Naive thymus-derived CD4-positive, alpha-beta T cell (primary cell): ENCODE measurements at places on chromosomes 3 and 15.
A peak's percentile ranks its signal among the peaks of the same experiment; 100 is the strongest.

- DNase-seq, result no peak
Observed at GRCh38 chr3:182413682-182414081, 379.6 kb upstream of the ATP11B start.

DNA sequence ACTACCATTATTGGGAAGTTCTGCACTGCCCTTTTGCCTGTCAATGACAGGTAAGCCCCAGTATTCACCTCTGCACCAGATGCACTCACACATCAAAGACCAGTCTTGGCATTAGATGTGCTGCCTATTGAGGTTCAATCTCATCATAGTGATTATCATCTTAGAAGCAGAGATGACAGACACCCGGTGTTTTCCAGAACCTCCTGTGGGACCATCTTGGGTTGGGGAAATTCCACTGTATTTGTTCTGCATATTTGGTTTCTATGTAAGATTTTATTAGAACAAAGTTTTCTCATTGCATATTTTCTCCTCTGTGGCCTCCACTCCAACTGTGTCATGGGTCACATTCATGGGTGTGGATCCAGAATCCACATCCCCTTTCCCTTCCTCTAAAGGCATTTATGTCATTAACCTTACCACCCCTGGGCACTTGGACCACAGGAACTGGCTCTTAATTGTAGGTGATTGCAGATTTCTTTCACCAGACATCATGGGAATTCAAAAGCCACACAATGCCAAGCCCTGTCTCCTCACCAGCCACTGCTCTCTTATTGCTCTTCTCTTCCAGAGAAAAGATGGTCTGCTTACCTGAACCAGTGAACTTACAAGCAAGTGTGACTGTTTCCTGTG is 31.2 kb downstream of the PLA1A start:
- no peak for DNase-seq

DNA sequence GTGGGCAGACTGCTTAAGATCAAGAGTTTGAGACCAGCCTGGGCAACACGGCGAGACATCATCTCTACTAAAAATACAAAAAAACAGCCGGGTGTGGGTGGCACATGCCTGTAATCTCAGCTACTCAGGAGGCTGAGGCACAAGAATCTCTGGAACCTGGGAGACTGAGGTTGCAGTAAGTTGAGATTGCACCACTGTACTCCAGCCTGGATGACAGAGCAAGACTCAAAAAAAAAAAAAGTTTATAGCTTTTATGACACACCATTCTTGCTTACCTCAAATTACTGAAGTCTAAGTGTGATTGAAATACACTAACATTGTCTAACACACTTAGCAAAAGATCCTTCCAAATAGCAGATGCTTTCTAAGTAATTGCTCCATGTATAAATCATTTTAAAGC is 207.6 kb downstream of the STAG1 start:
- no peak for DNase-seq

DNA sequence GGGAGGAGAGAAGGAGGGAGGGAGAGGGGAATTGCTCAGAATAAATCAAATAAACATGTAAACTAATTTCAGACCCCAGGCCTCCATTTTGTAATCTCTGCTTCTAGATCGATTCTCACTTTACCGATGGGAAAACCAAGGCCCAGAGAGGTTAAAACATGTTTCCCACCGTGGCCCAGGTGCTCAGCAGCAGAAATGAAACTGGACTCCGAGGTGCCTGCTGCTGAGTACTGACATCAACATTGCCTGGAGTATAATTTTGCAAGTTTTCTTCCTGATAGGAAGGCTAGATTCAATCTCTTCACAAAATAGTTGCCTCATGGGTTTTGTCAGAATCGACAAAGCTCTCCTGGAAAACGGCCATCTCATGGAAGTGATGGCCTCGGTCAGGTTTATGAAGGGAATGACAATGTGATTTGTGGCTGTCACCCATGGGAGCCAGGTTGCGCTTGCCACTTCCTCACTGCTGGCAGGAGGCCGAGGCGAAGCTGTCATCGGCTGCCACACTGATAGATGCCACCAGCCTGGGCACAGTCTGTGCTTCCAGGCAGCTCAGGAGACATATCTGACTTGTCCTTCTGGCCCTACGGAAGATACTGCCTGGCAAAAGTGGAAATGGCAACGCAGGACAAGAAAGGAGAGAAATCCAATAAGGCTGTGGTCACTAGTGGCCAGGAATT is 133.1 kb upstream of the LRRN1 start:
- no peak for DNase-seq

- DNase-seq, result no peak
Observed at GRCh38 chr3:113468539-113468938, 27.2 kb upstream of the CFAP44 start.

DNA sequence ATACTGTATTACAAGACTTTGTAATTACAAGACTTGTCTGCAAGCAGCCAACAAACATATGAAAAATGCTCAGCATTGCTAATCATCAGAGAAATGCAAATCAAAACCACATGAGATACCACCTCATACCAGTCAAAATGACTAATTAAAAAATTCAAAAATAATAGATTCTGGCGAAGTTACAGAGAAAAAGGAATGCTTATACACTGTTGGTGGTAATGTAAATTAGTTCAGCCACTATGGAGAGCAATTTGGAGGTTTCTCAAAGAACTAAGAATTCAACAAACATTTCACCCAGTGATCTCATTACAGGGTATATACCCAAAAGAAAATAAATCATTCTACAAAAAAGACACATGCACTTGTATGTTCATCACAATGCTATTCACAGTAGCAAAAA is 617.5 kb upstream of the CCDC54 start:
- DNase-seq, result no peak

- no peak for DNase-seq
Observed at GRCh38 chr3:159839561-159840379, 148.9 kb upstream of the IL12A start.

- DNase-seq, result no peak
Observed at GRCh38 chr15:57297630-57298029, 78.7 kb upstream of the CGNL1 start.

DNA sequence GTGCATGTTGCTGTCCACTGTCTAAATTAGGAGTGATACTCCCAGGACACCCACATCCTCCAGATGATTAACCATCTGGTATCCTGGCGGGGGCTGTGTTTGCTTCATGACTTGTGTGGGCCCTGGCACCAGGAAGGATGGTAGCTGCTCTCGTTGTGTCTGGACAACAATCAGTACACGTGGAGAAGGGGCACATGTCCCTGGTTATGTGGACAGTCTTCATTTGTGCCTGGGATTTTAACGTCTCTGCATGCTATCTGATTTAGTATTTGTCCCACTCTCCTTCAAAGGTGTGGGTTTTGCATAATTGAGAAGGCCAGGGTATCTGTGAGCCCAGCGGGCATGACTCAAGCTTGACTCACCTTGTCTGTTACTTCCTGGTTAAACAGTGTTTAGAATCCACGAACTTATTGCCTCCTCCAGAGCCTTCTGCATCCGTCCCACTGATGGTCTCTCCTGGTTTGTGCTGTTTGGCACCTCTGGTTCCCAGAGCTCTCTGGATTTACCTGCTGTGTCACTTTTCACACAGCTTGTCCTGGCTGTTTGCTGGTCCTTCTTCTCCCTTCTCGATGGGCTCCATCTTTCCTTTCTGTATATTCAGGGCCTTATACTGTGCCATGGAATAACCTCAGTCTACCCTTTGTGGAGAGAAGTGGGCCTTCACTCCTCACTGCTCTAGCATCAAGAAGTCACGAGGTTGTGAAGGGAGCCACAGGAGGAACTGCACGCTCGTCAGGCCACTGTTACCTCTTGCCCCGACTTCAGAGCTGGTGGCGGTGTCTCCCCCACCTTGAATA is 32.5 kb downstream of the ARNT2 start:
- DNase-seq, result no peak

DNA sequence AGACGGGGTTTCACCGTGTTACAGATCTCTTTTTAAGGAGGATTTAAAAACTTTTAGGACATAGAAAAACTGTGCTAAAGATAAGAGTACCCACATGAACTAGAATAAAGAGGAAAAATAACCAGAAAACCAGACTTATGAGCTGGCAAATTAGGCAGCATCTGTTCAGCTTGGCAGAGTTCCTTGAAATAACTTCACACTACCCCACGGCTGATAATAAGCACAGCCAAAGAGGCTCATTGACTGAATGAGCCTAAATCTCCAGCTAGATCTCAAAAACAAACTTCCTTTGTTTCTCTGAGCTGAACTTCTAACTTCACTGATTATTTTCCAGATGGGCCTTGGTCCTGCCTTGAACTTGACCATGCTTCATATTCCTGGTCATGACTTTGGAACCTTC is 26.7 kb upstream of the PIK3R4 start:
- DNase-seq, result no peak

GRCh38 chr3:119794971-119795612 is 13.2 kb downstream of the NR1I2 start:
- DNase-seq, result no peak

GRCh38 chr15:59099162-59099685 is 5.7 kb upstream of the CCNB2 start:
- DNase-seq, result no peak

- DNase-seq, result no peak
Observed at GRCh38 chr3:12518261-12519028, 26.9 kb downstream of the MKRN2OS start.

DNA sequence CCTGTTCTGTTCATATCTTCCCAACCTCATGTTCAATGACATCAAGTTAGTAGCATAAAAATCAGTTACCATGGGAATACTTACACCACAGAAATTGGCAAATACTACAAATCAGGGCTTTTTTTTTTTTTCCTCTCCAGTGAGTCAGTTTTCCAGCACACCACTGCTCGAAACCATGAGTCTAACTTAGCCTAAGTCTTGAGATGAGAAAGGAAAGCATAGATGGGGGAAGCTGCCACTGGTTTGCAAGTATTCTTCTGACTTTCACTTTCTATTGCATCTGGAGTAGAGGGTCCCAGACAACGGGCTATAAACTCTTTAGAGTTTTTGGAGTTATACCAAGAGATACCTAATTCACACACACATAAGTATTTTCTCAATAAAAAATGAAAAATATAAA is 416.1 kb upstream of the LMCD1 start:
- DNase-seq, result no peak

DNA sequence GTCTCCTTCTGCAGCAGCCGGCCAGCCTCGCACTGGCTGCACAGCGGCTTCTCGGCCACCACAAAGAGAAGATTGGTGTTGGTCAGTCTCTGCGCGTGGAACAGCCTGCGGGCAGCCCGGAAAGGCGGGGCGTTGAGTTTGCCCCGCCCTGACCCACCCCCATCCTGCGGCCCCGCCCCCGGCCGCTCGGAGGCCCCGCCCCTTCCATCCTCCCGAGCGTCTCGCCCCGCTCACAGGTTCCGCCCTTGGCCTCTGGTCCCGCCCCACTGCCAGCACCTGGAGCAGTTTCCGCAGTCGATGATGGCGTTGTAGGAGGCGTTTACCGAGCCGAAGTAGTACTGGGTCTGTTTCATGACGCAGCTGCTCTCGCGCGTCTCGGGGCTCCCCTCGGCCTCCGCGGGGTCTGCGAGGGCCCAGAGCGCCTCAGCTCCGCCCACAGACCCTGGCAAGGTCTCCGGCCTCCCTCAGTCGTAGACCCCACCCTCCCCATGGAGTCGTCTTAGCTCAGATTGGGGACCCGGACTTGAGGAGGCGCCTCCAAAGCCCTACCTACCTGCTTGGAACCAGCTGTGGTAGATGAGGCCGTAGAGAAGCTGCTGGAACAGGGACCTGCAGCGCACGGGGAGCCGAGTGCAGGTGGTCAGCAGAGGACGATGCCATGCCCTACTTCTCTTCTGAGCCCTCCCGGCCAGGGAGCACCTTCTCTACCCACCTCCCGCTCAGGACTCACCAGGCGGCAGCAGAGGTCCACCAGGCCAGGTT is 5.9 kb upstream of the TMEM115 start:
- peak; percentile 91 for DNase-seq

GRCh38 chr3:6799264-6799915 is 61.5 kb upstream of the GRM7 start:
- peak; percentile 1 for DNase-seq

DNA sequence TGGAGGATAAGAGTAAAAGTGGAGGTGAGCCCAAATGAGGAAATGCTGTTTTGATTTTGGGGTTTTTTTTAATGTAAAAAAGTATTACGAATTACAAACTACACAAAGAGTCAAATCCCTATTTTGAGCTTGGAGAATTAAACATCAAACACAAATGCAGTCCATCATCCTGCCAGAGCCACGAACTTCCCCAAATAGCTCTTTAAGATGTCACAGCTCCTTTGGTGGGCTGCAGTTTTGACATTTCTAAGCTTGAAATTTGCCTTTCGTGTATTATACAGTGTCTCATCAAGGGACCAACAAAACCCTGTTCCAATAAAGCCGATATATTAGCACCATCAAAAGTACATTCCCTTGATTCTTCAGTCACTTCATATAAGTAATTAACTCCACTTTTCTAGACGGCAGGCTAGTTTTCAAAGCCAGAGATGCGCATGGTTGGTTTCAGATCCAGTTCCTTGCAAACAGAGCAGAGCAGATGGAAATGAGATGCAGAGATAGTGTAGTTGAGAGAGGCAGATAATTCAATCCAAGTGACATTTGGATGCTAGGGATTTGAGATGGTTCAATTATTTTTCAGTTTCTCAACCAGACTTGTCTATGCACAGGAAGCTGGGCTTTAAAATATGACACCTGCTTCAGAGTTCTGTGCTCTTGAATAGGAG is 580.9 kb downstream of the EDEM1 start:
- no peak for DNase-seq
